ENCODE measurements at places on chromosomes 2 and 18.

DNA sequence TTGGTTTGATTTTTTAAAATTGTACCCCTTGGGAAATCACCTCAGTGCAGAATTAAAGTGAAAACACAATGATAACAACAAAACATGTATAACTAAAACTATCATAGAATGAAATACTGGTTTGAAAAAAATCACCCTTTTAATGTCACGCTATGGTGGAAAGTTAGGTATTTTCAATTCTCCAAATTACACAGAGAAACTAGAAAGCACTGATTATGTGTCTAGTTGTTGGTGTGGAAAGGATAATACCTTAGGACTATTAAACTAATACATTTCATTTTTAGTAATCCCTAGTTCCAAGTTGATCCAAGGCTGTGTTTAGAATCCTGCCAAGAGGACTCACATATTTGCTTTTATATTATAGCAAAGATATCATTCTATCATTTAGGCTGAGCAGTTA lies 71.2 kb downstream of the NUP35 start:
- DNase-seq: no peak

- DNase-seq: no peak
These were observed 683 bp downstream of the GBX2 start for GRCh38 chr2:236167297-236168109.

DNA sequence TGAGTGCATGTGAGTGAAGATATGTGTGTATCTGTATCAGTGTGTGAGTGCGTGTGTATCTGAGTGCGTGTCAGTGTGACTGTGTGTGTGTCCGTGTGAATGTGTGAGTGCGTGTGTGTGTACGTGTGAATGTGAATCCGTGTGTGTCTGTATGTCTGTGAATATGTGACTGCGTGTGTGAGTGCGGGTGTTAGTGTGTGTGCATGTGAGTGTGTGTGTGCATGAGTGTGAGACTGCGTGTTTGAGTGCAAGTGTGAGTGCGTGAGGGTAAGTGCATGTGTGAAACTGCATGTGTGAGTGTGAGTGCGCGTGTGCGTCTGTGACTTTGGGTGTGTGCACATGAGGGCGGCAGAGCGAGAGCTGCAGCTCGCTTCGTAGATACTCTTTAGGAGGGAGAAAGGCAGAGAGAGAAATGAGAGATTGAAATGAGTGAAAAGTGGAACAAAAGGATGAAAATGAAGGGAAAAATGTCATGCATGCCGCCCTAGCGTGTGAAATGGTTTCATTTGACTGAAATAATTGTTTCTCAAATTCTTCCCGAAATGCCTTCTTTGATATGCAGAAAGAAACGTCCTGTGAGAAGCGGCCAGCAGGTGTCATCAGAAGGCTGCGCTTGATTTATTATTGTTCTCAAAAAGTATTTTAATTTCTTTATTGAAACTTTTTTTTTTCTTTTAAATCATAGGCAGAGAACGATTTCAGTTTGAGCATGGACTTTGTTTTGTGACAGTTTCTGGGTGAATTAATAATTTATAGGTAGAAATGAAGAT lies 25.6 kb downstream of the ZNF407 start:
- DNase-seq: no peak

DNA sequence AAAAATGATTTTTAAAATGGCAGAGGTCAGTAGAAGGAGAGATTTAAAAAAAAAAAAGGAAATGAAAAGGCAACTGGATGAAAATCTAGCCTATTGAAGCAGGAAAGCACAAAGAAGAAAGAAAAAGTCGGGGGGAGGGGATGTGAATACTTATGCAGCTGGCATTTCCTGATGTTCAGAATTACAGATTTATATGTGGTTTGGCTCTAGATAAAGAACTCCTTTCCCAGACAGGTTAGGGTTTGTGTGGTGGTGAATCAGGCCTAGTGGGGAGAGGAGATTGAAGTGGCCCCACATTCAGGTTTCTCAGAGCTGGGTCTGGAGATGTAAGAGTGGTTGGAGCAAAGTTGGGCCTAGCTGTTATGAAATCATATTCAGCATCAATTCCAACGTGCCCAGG lies 394.4 kb downstream of the FIGN start:
- no peak for DNase-seq

- DNase-seq: no peak
These were observed 49.0 kb upstream of the PAIP2B start for GRCh38 chr2:71275939-71276310.

DNA sequence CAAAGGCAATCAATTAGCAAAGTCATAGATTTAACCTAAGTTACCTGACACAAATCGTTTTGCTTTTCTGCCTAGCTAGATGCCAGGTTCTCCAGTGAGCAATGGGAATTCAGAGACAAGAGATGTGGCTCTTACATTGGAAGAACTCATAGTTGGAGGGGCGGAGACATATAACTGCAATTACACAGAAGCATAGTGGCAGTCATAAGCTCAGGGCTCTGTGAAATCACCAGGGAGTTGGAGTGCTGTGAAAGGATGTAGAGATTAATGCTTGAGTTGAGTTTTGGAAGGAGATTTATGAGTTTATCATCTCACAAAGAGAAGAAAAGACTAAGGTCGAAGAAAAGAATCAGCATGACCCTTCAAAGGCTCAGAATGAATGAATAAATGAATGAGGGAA lies 457.2 kb upstream of the TRIB2 start:
- no peak for DNase-seq

- no peak for DNase-seq
These were observed 64.9 kb downstream of the NCKAP5 start for GRCh38 chr2:133503323-133503722.

GRCh38 chr18:42670860-42671259 lies 444.6 kb downstream of the RIT2 start:
- no peak for DNase-seq

DNA sequence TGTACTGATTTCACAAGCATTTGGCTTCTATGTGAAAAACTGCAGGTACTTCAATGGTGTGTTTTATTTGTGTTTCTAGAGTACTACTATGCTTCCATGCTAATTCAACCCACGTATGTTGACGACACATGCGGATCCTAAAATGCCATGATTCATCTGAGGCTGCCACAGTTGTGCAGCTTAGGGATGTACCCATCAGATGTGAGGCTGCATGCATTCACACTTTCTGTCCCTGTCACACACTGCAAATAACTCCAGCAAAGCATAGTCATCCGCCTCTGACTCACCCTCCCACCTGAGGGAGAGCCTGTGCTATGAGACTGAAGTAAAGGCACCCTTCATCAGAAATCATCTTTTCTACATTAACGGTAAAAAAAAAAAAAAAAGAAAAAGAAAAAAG lies 22.1 kb upstream of the SERTAD2 start:
- no peak for DNase-seq

DNA sequence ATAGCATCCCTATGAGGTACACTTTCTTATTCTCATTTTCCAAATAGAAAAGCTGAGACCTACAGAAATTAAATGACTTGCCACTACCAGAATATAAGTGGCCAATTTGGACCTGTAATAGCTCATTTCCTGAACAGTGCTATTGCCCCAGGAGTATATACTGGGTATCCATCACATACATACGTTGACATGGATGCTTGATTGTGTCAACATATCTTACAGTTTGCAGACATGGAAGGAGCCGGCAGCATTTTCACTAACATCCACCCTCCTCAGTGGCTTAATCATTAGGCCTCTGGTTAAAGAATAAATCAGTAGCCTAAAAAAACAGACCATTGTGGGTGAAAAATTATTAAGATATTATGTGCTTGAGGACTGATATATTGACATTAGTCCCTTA lies 829.3 kb downstream of the LRP1B start:
- no peak for DNase-seq

DNA sequence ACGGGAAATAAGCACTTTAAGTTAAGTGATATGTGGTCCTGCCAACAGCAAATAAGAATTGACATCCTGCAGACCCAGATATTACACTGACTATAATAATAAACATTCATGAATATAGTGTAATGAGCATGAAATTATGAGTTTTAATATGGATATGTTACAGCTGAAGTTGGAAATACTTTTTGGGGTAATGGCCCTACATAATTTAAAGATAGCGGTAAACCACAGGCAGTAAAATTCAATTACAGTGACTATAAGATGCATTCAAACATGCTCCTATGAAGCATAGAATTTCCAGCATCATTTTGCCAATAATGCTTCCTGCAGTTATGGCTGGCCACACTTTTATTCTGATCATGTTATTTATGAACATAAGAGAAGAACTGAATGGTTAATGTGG lies 49.4 kb upstream of the LRRTM4 start:
- no peak for DNase-seq

DNA sequence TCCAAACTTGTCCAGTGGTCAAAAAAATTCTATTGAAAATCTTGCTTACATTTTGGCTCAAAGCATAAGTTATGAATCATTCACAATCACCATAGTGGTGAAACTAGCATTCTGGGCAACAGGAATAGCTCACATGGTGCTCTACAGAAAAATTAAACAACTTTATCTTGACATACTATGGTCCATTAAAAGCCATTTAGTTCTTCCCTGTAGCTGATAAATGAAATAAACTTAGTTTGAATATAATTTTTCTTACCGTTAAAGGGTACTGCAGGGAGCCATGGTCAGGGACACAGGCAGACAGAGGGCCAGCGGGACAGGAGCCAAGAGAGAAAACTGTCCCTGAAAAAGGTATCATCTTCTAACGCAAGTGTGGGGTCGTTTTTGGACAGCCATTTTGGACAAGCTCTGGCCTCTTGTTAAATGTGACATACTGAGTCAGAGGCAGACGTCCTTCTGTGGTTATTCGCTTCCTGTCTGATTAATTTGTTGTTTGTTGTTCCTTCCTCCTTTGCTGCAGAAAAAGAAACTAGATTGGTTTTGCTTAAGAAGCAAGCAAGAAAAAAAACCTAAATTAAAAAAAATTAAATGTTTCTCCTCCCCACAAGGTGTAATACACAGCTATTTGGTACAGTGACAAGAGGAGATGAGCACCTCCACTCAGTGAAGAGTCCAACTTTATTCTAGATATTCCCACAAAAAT lies at the start of gene WIPF1:
Gene WIPF1, minus strand, starts transcription at position 460 of the 703 bp plus-strand sequence. CDS start 12,231 bp downstream, outside the sequence.
- DNase-seq: peak; percentile 28

GRCh38 chr2:160326786-160327185 lies 126.7 kb upstream of the ITGB6 start:
- DNase-seq: no peak

DNA sequence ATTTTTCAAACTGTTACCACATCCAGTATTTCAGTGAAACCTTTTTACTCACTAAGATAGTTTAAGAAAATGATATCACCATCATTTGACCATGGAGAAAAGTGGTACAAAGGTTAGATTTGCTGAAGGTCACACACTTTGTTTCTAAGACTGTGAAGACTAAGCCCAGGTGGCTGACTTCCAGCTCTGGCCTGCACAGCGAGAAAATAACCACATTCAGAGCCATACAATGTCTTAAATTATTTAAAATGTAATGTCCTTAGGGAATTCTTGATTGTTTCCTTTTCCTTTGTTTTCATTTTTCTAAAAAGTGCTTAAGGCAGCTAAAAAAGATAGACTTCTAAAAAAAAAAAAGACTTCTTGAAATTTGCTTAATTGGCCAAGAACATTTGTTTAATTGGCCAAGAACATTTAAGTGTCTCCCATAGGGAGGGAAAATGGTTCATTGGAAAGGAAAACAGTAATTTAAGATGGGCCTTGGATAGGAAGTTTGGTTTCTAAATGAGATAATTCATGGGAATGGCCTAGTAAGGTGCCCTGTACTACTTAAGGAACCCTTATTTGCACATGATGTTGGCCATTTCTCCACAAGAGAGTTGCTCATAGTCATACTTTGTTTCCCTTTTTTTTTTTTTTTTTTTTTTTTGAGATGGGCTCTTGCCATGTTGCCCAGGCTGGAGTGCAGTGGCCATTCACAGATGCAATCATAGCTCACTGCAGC lies 45.2 kb downstream of the CYP1B1 start:
- no peak for DNase-seq

DNA sequence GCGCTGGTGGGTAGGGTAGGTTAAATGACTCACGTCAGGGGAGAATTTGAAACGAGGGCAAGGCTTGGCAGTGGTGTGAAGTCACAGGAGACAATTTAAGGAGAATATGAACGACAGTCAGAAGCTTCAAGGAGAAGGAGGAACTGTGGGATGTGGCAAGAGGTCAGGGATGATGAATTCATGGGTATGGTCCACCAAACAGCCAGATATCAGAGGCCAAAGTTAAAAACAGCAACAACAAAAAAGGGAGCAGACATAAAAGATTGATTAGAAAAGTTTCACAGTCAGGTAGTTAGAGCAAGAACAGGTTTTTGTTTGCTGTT lies 1.4 kb upstream of the ZNF396 start:
- DNase-seq: no peak

DNA sequence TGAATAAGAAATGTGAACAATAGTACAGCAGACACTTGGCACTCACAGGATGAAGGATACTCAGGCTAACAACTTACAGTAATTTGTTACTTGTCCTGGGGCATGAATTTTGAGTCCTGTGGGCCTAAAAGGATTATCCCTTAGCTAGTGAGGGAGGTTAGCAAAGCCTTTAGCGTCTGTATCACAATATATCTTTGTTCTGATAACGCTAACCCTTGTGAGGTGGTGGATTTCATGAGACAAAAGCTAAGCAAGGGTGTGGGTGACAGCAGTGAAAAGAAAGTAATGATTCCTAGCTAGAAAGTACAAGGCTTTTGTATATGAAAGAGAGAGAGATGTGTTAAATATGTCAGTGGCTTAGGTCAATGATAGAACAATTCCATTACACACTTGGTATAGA lies 46.8 kb upstream of the TTC21B start:
- DNase-seq: no peak

- DNase-seq: no peak
These were observed 95.3 kb downstream of the CCDC93 start for GRCh38 chr2:117918608-117919007.

DNA sequence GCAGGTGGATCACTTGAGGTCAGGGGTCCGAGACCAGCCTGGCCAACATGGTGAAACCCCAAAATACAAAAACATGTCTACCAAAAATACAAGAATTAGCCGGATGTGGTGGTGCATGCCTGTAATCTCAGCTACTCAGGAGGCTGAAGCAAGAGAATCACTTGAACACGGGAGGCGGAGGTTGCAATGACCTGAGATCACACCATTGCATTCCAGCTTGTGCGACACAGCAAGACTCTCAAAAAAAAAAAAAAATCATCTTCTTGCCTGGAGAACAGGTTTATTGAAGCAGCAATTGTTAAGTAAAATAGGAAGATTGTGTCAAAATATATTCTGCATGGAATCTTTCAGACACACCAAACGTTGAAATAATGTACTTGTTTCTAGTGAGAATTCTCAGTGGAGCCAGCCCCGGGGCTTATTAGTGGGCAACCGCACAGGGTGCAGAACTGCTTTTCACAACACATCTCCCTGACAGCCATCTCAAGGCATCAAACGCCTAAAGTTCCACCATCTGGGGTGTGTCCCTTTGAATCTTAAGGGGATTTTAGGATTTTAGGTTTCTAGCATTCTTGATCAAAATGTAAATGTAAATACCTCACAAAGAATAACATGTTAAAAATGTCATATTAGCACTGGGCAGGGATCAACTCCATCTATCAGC lies 28.6 kb upstream of the PPP4R1 start:
- DNase-seq: no peak
